Ovary (tissue), 10 donors: ENCODE measurements at places on chromosomes 16 and 17. TPM values are rescaled to one million over a fixed set of nuclear protein-coding genes. Genes with fewer than 3 reads are reported as not detected.

The MARVELD3 gene
- total RNA-seq: 9.2 TPM

The CA5A gene
- not detected for total RNA-seq

The SAMD14 gene
- total RNA-seq: 0.88 TPM

The IL17C gene
- not detected for total RNA-seq

The TEKT5 gene
- total RNA-seq: 0.90 TPM

The CDH1 gene
- total RNA-seq: 3.1 TPM

The MYH8 gene
- total RNA-seq: not detected

The VMO1 gene
- 1.3 TPM for total RNA-seq

The FAHD1 gene
- 16.5 TPM for total RNA-seq

DNA sequence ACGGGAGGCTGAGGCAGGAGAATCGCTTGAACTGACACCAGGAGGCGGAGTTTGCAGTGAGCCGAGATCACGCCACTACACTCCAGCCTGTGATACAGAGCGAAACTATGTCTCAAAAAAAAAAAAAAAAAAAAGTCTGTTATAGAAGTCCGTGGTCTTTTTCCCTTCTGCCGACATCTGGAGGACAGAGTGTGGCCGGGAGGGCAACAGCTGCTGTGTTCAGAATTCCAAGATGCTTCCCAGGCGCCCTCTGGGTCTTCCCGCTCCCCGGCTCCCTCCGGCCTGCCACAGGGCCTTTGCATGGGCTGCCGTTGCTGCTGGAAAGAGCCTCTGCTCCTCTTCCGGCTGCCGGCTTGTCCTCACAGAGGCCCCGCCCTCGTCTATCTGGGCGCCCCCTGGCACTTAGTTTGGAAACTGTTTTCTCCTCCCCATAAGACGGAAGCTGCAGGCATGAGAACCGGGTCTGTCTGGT, 2.4 kb upstream of the CACNA1H start:
- peak overlapping the region; percentile 66 for H3K27ac ChIP-seq
- no peaks in the 10 kb centered on the region for H3K27me3 ChIP-seq
- H3K36me3 ChIP-seq: no peaks in the 10 kb centered on the region

DNA sequence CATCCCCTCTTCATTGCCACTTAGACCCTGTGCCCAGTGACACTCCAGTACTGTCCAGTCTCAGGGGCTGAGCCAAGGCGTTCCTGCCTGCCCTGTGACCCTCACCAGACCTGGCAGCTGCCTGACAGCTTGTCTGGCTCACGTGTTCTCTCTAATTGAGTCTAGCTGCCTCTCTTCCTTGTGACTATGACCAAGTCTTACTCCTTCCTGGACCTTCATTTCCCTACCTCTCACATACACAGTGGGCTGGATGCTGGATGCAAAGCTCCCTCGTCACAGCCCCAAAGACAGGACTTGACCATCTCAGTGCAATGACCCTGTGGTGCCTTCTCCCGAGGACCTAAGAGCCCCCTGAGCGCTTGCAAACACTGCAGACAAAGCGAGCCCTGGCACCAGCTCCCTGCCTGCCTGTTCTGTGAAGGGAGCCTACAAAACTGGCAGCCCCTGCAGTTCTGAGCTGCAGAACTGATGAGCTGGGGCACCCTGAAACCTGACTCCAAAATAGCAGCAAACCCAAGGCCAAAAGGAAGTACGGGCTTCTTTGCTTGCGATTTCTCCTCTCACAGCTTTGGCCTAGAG, 1.7 kb downstream of the DEXI start:
- DNase-seq: peak; percentile 53
- no peak overlapping the region for H3K27ac ChIP-seq
- H3K4me1 ChIP-seq: peaks cover 23% of the 10 kb centered on the region
- H3K4me3 ChIP-seq: peak overlapping the region; percentile 67
- H3K27me3 ChIP-seq: no peaks in the 10 kb centered on the region

DNA sequence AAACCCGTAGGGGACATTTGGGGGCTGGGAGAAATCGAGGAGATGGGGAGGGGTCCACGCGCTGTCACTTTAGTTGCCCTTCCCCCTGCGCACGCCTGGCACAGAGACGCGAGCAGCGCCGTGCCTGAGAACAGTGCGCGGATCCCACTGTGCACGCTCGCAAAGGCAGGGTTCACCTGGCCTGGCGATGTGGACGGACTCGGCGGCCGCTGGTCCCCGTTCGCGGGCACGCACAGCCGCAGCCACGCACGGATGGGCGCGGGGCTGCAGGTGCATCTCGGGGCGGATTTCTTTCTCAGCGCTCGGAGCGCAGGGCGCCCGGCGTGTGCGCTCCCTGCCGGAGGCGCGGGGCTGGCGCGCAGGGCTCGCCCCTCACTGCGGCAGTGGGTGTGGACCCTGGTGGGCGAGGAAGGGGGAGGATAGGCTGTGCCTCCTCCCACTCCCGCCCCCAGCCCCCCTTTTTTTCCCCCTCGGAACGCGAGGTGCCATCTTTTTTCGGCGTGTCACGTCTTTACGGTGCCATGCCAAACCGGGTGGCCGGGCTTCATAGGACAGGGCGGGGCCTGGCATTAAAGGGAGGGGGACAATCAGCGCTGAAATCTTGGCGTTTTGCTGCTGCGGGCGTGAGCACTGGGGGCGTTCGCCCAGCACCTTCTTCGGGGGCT, 1.1 kb downstream of the MAPT start:
- no peak overlapping the region for H3K27ac ChIP-seq
- H3K4me3 ChIP-seq: peak overlapping the region; percentile 60
- no peaks in the 10 kb centered on the region for H3K36me3 ChIP-seq
- peak; percentile 27 for DNase-seq
- H3K27me3 ChIP-seq: no peaks in the 10 kb centered on the region

GRCh38 chr17:37478187-37478586, 11.5 kb upstream of the DUSP14 start:
- no peaks in the 10 kb centered on the region for H3K36me3 ChIP-seq
- DNase-seq: no peak
- peaks cover 3% of the 10 kb centered on the region for H3K4me1 ChIP-seq
- no peak overlapping the region for H3K27ac ChIP-seq

DNA sequence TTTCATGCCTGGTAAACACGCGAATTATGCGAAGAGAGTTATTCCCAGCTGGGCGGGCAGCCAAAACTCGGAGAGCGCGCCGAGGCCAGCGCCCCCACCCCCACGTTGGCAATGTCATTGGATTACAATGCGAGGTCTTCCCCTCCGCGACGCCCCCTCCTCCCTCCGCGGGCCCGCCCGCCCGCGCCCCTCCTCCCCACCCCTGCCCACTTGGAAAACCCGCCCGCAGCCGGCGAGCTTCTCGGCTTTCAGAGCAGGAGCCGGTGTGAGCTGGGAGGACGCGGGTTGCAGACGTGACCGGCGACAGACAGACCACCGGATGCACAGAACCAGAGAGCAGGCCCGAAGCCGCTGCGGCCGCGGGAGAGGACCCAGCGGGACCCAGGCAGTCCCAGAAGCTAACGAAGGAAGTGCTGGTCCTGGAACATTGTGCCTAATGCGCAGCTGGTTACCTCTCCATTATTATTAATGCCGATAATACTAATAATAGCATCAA, 4.0 kb downstream of the NOG start:
- peaks cover 10% of the 10 kb centered on the region for H3K4me1 ChIP-seq
- no peak overlapping the region for H3K4me3 ChIP-seq
- no peaks in the 10 kb centered on the region for H3K27me3 ChIP-seq
- no peak overlapping the region for H3K27ac ChIP-seq
- DNase-seq: no peak

DNA sequence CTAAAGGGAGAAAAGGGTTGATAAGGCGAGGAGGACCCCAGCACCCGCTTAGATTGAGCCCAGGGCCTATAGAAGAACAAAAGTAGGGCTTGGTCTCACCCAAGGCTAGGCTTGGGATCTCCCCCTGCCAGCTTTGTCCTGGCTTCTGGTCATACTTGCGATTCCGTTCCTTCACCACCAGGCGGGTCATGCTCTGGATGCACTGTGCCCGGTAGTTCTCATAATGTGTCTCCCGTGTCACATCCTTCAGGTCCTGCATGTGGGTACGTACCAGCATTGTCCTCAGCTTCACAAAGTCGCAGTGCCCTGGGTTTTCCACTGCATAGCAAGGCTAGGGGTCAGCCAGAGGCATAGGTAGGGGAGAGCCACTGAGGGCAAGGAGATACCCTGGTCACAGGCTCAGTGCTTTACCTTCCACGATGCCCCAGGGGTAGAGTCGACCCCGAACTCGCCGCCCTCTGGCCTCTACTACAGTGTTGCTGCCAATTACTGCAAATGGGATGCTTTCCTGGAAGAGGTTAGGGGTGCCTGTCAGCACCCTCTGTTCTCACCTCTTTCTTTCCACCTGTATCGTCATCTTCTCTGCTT, 6.5 kb upstream of the MTMR4 start:
- peaks cover 5% of the 10 kb centered on the region for H3K4me1 ChIP-seq
- no peaks in the 10 kb centered on the region for H3K36me3 ChIP-seq
- no peak overlapping the region for H3K4me3 ChIP-seq
- H3K27ac ChIP-seq: no peak overlapping the region
- DNase-seq: no peak

DNA sequence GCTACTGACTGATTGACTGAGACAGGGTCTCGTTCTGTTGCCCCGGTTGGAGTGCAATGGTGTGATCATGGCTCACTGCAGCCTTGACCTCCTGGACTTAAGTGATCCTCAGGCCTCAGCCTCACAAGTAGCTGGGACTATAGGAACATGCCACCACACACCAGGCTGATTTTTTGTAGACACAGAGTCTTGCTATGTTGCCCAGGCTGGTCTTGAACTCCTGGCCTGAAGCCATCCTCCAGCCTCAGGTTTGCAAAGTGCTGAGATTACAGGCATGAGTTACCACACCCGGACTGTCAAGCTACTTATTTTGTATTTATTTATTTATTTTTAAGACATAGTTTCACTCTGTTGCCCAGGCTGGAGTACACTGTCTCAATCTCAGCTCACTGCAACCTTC, 55.2 kb downstream of the METTL16 start:
- H3K27me3 ChIP-seq: no peaks in the 10 kb centered on the region
- no peak for DNase-seq
- H3K4me1 ChIP-seq: peaks cover 7% of the 10 kb centered on the region

DNA sequence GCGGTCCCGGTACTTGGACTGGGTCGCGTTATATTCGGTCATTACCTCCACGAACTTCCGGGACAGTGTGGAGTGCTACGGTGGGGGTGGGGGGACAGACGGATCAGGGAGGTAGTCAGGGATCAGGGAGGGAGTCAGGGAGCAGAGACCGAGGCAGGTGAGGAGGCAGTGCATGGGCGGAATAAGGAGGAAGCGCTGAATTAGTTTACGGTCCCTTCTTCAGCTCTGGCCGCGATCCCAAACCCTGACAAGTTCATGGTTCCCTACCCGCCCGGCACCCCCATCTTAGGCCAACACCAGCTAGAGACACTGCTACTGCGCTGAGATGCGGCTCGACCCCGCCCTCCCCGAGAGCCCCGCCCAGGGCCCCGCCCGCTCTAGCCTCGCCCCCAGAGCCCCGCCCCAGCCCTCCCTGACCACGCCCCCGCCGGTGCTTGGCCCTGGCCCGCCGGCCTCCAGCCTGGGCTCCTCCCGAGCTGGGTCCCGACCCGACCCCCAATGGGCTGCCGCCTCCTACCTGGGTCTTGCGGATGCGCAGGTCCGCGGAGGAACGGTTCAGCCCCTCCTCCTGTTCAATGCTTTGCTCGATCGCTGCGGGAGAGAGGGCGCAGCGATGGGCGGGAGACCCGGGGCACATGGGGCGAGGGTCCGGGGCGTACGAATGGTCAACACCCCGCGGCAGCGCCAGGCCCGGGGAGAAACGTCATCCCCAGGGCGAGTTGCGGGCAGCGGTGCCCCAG, 12.1 kb downstream of the HSD3B7 start:
- DNase-seq: peak; percentile 81
- H3K27ac ChIP-seq: peak overlapping the region; percentile 31
- H3K4me1 ChIP-seq: peaks cover 19% of the 10 kb centered on the region

DNA sequence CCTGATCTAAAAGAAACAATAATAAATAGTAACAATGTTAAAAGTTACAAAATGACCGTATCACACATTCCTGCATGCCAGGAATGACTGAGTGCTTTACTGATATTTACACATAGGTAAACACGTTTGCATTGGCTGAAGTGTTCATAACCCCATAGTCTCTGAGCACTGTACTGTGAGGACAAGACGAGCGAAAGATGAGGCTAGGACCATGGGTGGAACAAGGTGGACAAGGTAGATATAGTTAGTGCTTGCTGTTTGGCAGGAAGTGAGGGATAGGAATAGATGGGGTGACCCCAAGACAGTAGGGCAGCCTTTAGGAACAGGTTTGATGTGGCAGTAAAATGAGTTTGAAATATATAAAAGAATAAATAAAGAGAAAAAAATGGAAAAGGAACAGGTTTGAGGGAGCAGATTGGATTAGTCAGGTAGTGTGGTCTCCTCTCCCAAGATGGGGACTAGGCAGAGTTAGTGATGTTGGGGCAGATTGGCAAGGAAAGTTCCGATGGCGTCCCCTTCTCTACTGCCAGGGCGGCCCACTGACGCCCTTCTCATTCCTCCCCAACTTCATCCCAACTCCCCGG, 452 bp upstream of the E2F4 start:
- H3K36me3 ChIP-seq: no peaks in the 10 kb centered on the region
- no peak for DNase-seq

GRCh38 chr16:28000314-28001169, 63.0 kb downstream of the GSG1L start:
- no peak for DNase-seq
- H3K4me1 ChIP-seq: no peaks in the 10 kb centered on the region
- no peaks in the 10 kb centered on the region for H3K27me3 ChIP-seq

GRCh38 chr16:58638148-58639036, 8.8 kb upstream of the CNOT1 start:
- H3K4me1 ChIP-seq: no peaks in the 10 kb centered on the region
- no peaks in the 10 kb centered on the region for H3K36me3 ChIP-seq
- no peaks in the 10 kb centered on the region for H3K27me3 ChIP-seq
- H3K4me3 ChIP-seq: no peak overlapping the region
- peak; percentile 58 for DNase-seq
